ENCODE measurements at places on chromosomes 6 and 20.

DNA sequence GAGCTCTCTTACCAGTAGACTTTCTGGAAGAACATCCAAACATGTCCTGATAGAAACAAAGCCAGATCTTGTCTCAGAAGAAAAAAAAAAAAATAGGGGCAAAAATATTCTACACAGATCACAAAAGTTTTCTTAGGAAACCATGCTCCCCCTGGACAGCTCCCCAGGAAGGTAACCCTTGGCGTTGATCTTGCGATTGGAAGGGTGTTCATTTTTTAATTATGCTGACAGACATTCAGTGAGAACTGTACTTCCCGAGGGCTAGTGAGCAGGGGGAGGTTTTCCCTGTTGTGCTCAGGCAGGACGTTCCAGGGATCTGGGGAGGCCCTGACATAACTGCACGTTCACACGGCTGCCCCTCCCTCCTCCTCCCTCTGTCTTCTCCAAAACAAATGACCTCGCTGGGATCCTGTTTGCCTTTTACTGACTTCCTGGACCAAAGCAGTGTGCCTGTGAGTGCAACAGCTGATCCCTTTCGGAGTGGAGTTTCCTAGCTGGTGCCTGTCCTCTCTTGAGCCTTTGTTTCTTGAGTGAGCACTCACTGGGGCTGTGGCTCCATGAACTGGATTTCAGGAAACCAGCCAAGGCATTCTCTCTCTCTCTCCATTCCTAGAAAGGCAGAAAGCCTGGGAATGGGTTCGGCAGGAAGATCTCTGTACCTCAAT, 46.7 kb downstream of the MARCKS start:
- DNase-seq, result no peak

DNA sequence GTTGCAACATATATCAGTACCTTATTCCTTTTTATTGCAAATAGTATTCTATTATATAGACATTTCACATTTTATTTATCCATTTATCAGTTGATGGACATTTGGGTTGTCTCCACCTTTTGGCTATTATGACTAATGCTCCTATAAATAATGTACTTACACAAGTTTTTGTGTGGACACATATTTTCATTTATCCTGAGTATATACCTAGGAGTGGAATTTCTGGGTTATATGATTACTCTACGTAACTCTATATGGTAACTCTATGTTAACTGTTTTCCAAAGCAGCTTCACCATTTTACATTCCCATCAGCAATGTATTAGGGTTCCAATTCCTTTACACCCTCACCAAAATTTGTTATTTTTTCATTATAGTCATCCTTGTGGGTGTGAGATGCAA, 405.0 kb downstream of the ESR1 start:
- no peak for DNase-seq

- no peak for DNase-seq
These were observed 248.0 kb downstream of the TTLL2 start for GRCh38 chr6:167572841-167573271.

DNA sequence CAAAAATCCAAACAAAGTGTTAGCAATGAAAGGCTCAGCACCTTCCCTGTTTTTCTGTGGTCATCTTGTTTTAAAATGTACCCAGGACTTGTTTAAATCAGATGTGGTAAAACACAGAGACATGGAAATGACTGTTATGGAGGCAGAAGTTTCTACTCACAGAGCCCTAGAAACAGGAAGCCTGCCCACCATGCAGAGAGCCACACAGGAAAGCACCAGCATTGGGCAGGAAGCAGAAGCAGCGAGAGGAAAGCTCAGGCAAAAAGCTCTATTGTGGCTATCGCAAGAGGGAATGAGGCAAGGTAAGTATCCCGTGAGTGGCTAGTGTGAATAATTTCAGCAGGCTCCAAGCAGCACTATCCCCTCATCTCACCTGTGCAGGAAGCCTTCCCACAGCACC, 42.8 kb downstream of the GPR6 start:
- no peak for DNase-seq

GRCh38 chr6:126076992-126077664, 90.8 kb downstream of the TRMT11 start:
- no peak for DNase-seq

DNA sequence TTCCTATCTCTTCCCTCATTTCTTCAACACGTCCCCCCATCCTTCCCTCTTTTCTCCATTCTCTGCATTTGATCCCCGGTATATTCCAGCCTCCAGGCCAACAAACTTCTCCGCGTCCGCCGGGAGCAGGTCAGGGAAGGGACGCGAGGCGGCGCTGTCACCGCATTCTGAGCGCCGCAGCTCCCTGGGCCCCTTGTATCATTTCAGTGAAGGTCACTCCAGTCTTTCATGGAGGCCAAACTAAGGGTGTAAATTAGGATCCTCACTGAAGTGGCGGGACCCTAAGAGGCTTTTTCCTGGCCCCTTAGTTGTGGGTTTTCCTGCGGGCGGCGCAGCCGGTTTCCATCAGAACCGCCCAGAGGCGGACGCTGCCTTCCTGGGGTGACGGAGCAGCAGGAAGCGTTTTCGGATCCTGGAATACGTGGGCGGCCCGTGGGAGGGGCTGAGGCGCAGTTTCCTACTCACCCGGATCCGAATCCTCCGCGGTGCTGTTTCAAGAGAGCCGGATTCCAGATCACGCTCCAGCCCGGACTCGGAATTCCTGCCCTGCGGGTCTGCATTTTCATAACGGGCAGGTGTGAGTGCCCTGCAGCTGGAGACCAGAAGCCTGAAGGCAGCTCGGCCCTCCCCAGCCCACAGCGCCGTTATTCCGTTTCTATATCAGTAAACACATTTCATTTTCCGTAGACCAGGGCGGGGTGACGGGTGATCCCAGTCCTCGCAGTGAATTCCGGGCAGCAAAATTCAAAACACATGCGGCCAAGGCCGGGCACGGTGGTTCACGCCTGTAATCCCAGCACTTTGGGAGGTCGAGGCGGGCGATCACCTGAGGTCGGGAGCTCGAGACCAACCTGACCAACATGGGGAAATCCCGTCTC, 3.6 kb upstream of the MICA start:
- DNase-seq, result peak; percentile 49

- DNase-seq, result no peak
These were observed 143.1 kb downstream of the CDK19 start for GRCh38 chr6:110672122-110672521.

GRCh38 chr20:3461211-3461771, 9.5 kb upstream of the ATRN start:
- no peak for DNase-seq

DNA sequence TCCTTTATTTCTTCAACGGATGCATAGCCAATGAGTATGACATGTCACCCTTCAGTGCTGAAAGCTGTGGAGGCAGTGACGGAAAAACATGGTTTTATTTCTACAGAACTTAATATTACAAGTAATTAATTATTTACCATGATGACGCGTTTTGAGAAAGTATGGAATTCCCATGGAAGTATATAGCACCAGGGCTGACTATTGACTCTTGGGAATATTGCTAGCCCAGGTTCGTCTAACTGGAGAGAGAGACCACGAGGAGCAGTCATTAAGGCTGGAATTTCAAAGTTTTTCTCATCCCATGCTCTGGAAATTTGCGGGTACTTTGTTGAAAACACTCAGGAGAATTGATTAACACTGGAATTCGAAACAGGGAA, 155.2 kb upstream of the PRSS16 start:
- no peak for DNase-seq

DNA sequence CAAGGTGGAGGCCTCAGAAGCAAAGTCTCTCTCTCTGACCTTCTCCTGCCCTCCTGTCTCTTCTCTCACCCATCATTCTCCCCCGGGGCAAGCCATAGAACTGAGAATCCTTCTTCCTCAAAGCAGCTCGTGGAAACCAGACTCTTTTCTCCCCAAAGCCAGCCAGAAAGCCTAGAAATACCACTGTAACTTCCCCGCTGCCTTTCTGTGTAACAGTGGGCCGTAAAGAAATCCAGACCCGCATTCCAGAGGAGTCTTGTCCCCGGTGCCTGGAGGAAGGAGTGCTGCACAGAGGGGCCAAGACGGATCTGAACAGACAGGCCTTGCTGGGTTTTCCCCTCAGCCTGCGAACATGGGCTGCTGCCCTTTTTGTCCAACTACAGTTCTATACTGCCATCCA, 977 bp upstream of the SLC22A2 start:
- DNase-seq, result no peak

DNA sequence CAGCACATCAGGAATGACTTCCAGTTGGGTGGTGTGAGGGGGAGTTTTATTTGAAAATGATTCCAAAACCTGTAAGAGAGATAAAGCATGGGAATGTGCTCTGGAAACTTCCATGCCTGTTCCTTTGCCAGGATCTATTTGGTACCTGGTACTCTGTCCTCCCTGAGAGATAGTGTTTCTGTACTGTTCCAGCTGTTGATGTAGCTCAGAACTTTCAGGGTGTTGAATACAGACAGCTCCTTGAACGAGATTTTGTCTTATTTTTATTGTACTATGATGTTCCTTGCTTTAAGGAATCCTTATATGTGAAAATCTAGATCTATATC, 148.7 kb upstream of the RIPOR2 start:
- no peak for DNase-seq

- DNase-seq, result no peak
These were observed 20.5 kb downstream of the UBE2V1 start for GRCh38 chr20:50092436-50092835.

- DNase-seq, result no peak
These were observed 61.9 kb upstream of the PKIB start for GRCh38 chr6:122548281-122548680.

DNA sequence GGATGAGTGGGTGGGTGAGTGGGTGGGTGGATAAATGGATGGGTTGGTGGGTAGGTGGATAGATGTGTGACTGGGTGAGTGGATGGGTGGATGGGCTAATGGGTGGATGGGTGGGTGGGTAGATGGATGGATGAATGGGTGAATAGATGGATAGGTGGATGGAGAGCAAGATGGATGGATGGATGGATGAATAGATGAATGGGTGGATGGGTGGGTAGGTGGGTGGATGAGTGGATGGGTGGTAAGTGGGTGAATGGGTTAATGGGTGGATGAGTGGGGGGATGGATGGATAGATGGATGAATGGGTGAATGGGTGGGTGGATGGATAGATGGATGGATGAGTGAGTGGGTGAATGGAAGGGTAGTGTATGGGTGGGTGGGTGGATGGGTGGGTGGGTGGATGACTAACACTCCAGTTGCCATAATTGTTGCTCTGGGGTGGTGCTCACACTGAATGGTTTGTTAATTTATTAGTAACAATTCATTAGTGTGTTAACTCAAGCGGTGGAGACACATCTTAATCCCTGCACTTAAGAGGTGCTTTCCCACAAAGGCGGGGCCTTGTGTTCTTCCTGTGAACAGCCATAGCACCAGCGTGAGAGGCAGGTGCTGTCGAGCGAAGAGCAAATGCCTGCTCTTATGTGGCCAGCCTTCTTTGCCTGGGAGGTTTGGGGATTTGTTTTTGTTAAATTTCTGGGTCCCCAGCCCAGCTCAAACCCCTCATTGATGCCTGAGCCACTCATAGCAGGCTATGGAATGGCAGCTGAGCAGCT, 4.9 kb upstream of the APCDD1L start:
- no peak for DNase-seq

DNA sequence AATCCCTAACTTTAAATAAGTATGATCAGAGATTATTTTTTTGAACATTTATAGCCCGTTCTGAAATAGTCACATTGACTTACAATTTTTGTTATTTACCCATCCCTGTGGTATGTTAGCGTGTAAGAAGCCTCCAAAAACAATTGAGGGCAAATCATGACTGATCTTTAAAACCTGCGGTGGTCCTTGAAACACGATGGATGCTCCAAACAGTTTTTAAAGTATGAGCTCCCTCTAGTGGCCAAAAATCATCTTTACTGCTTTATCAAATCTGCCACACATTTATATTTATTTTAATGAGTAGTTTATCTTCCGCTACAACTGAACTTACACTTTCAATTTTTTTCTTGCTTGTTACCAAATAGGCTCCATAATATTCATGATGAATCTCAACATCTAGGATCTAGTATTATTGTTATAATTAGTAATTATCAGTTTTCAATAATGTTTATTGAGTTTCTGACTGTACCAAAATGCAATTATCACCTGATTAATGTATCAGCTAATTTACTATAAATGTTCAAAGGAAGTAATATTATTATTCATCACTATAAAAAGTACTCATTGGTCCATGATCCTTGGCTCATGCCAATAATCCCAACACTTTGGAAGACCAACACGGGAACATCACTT, 52.2 kb downstream of the MARCKS start:
- DNase-seq, result no peak

DNA sequence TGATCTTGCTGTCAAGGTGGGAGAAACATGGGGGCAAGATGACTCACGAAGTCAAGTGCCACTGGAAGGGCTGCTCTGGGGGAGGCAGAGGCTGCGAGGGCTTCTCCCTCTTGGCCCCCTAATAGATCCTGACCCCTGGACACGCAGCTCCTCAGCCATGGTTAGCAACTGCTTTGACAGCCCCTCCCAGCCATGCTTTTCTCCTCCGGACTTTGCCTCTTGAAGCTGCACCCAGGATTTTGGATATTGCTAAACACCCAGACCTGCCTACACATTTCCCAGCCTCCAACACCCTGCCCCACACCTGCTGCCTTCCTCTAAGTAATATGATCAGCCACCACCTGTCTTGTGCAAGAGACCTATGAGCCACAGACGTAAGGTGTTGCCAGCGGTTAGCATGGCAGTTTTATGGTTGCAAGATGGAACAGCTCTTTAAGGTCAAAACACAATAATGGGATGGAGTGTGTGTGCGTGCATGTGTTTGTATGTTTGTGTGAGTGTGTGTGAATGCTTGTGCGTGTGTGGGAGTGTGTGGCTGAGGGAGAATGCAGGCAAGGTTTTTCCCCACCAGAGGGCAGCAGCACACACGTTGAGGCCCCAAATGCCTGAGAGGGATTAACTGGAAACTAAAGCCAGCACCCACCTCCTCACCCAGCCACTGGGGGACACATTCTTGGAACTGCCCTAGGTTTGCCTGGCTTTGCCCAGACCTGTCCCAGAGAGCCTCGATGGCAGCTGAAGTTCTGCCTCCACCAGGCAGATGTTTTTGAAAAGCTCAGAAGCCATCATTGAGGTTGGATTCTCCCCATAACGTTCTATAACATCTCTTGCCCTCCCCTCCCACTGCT, 2.5 kb downstream of the IP6K3 start:
- DNase-seq, result peak; percentile 45

GRCh38 chr6:160312900-160313299, 35.3 kb upstream of the SLC22A3 start:
- no peak for DNase-seq

DNA sequence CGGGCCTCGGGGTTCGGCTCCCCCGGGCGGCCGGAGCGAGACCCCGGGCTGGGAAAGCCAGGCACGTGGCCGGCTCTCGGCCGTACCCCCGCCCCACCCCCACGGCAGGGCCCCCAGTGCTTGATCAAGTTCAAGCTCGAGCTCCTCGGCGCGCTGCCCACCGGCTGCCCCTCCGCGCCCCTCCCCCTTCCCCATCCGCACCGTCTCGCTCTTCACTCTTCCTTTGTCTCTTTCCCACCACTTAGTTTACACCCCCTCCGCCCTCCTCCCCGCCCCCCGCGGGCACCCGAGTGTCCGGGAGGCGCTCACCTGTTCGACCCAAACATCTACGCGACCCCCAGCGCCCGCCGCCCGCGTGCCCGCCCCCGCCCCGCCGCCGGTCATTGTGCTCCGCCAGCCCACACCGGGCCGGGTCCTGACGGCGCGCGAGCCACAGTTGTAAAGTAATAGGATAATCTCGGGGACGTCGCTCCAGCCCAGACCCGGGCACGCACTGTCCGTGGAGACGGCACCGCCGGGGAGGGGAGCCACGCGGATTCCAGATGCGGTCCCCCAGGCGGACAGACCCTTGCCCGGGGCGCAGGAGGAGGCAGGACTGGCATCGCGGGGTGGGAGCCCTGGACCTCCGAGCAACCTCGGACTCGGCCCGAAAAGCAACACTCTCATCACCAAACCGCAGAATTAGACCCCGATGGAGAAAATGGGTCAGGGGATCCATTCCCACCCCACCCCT, 100.7 kb downstream of the NOL4L start:
- DNase-seq, result no peak

- no peak for DNase-seq
These were observed 556 bp upstream of the SCAF8 start for GRCh38 chr6:154732538-154733182.
